Myometrial cell (primary cell): ENCODE measurements at places on chromosomes 13 and 19. TPM values are rescaled to one million over a fixed set of nuclear protein-coding genes. Genes with fewer than 3 reads are reported as not detected.

ZNF419 gene
- total RNA-seq: 4.6 and 6.7 TPM in 2 replicates

LSR gene
- total RNA-seq: 0.86 and 3.4 TPM in 2 replicates

ZNF560 gene
- 0.29 and 0.53 TPM in 2 replicates for total RNA-seq

EXOC3L2 gene
- total RNA-seq: not detected in 2 replicates

FXYD3 gene
- total RNA-seq: not detected in 2 replicates

RUBCNL gene
- total RNA-seq: 1.8 TPM in 1 of 2 replicates, not detected in the other

ATCAY gene
- total RNA-seq: 0.58 and 1.2 TPM in 2 replicates

S1PR5 gene
- total RNA-seq: not detected in 2 replicates

PRODH2 gene
- total RNA-seq: not detected in 2 replicates

DPY19L3 gene
- total RNA-seq: 24.8 and 25.9 TPM in 2 replicates

DIRAS1 gene
- 0.35 TPM in 1 of 2 replicates, not detected in the other for total RNA-seq

FCER2 gene
- not detected in 2 replicates for total RNA-seq

ZNF112 gene
- 2.0 and 2.8 TPM in 2 replicates for total RNA-seq

IGFL2 gene
- not detected in 2 replicates for total RNA-seq

FAM216B gene
- total RNA-seq: not detected in 2 replicates

PLK5 gene
- total RNA-seq: not detected in 2 replicates

FAM124A gene
- 2.9 and 3.2 TPM in 2 replicates for total RNA-seq

CCDC8 gene
- total RNA-seq: 22.2 and 22.5 TPM in 2 replicates

CLEC17A gene
- total RNA-seq: not detected in 2 replicates

KLK15 gene
- total RNA-seq: not detected in 2 replicates

WDFY2 gene
- 4.6 and 5.2 TPM in 2 replicates for total RNA-seq

CEACAM1 gene
- under 0.01 TPM in 1 of 2 replicates, not detected in the other for total RNA-seq

HSPB6 gene
- 25.7 and 41.2 TPM in 2 replicates for total RNA-seq

EDNRB gene
- not detected in 2 replicates for total RNA-seq

ZNF888 gene
- 2.7 and 3.5 TPM in 2 replicates for total RNA-seq

ELAVL1 gene
- 45.7 and 48.4 TPM in 2 replicates for total RNA-seq

CGB5 gene
- not detected in 2 replicates for total RNA-seq

FGF21 gene
- total RNA-seq: not detected in 2 replicates

EFNB2 gene
- total RNA-seq: 25.1 and 25.9 TPM in 2 replicates

ADM5 gene
- 0.86 and 2.3 TPM in 2 replicates for total RNA-seq

PTPRH gene
- total RNA-seq: 6.9 and 14.5 TPM in 2 replicates

FOSB gene
- total RNA-seq: 3.7 and 4.4 TPM in 2 replicates

RASIP1 gene
- total RNA-seq: 4.1 and 6.3 TPM in 2 replicates

ZNF878 gene
- 0.18 TPM in 1 of 2 replicates, not detected in the other for total RNA-seq

KIR3DL1 gene
- not detected in 2 replicates for total RNA-seq

PGLYRP2 gene
- total RNA-seq: not detected in 2 replicates

LILRA2 gene
- total RNA-seq: not detected in 2 replicates

TMEM143 gene
- total RNA-seq: 2.9 and 8.3 TPM in 2 replicates

SLC8A2 gene
- not detected in 2 replicates for total RNA-seq

PEX11G gene
- 2.6 and 3.9 TPM in 2 replicates for total RNA-seq

ZNF100 gene
- total RNA-seq: 0.86 and 1.2 TPM in 2 replicates

DZIP1 gene
- 23.4 and 24.5 TPM in 2 replicates for total RNA-seq

MADCAM1 gene
- 0.18 TPM in 1 of 2 replicates, not detected in the other for total RNA-seq

SLC25A41 gene
- not detected in 2 replicates for total RNA-seq

SLC1A6 gene
- not detected in 2 replicates for total RNA-seq

KIR3DL2 gene
- total RNA-seq: not detected in 2 replicates

SLITRK5 gene
- total RNA-seq: not detected in 2 replicates

PSG7 gene
- under 0.01 TPM in 1 of 2 replicates, not detected in the other for total RNA-seq
